ENCODE measurements at places on chromosomes 7 and 10.

GRCh38 chr7:55020466-55020871 is 1.7 kb downstream of the EGFR start:
- DNase-seq = no peak

- no peak for DNase-seq
Observed at GRCh38 chr10:109926061-109926745, 2.9 kb upstream of the XPNPEP1 start.

- DNase-seq = no peak
Observed at GRCh38 chr7:36814311-36814710, 90.0 kb upstream of the AOAH start.

DNA sequence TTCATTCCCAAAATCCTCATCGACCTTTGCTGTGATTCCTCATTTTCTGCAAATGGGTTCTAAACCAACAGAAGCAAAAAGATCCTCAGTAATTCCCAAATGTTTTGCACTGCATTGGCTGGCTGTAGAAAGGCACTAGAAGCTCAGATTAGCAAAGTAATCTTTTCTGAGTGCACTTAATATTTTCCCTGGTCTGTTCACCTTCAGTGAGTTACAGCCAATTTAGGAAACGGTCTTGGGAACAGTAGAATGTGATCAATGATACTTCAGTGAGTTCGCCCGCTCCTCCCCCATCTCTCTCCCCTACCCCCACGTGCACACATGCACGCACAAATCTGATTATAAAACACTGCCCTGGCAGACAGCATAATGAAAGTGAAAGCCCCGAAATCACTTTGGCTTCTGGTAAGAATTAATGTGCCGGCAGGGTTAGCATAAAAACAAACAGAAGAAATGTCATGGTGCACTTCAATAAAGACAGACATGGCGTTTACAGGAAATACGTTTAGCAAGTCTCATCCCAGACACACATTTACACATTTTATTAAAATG is 201.3 kb upstream of the CDCA7L start:
- DNase-seq = no peak

DNA sequence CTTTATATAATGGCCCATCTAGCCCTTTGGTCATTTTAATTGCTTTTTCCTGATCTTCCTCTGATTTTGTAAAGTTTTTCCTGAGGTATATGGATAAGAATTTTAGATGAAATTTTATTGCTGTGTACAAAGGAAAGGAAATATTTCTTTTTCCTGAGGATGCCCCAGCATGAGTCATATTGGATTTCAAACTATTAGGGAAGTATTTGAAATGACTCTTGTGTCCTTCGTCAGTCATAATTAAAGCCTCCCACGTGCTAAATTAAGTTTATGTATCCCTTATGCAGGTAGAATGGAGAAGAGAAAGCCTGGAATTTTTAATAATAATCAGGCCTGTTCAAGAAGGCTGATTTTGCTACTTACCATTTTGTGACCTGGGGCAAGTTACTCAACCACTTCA is 82.6 kb upstream of the GLI3 start:
- DNase-seq = no peak
